ENCODE measurements at places on chromosomes 4 and X. TPM values are rescaled to one million over a fixed set of nuclear protein-coding genes. Genes with fewer than 3 reads are reported as not detected.

DNA sequence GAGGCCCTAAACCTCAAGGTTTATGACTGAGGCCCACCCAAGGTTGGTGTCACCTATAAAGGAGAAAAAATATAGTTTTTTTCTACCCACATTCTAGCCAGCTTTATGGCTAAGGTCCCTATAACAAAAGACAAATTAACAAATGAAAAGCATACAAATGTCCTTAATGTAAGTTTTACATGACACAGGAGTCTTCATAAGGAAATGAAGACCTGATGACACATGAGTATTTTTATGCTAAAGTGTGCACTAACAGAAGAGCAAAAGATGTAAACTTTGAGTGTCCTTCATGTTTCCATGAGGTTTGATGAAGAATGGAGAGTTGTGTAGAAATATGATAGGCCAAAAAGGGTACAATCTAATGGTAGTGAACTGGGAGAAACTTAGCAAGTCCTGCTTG is 114.7 kb upstream of the INTU start:
- no peak for DNase-seq

- no peak for DNase-seq
Observed at GRCh38 chrX:154354516-154354915, 19.9 kb downstream of the FLNA start.

GRCh38 chrX:133892337-133892736 is 93.1 kb downstream of the GPC3 start:
- no peak for DNase-seq

DNA sequence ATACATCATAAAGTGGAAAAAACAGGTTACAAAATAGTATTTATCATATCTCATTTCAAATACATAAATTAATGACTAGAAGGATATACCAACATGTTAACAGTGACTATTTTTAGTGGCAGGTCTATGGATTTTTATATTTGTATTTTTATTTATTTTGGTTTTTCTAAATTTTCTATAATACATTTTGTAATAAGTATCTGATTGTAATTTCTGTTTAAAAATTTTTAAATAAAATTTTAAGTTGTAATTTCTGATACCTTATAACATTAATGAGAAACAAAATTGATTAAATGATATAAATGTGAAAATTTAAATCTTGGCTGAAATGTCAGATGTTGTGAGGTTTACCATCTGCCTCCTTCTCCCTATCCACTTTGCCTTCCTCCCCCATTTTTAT is 2.5 kb downstream of the NONO start:
- no peak for DNase-seq

GRCh38 chr4:40199179-40199670 is 2.4 kb downstream of the RHOH start:
- DNase-seq = no peak

Gene ENPP6
- 0.05 TPM for polyA plus RNA-seq

Gene ABLIM2
- polyA plus RNA-seq = 82.2 TPM

All from psoas muscle (tissue), 8 donors.